ENCODE measurements at places on chromosomes 12 and 14. TPM values are rescaled to one million over a fixed set of nuclear protein-coding genes. Genes with fewer than 3 reads are reported as not detected.

LARP4 gene
- total RNA-seq: 18.9 TPM

FBLN5 gene
- total RNA-seq: 15.9 TPM

HOXC12 gene
- not detected for total RNA-seq

NABP2 gene
- total RNA-seq: 26.0 TPM

NGB gene
- not detected for total RNA-seq
